ENCODE measurements at places on chromosomes 12 and 14. TPM values are rescaled to one million over a fixed set of nuclear protein-coding genes. Genes with fewer than 3 reads are reported as not detected.

- no peak overlapping the region for H3K4me3 ChIP-seq
- H3K27me3 ChIP-seq = no peaks in the 10 kb centered on the region
- no peaks in the 10 kb centered on the region for H3K36me3 ChIP-seq
- DNase-seq = no peak
- no peak overlapping the region for H3K27ac ChIP-seq
Measured at GRCh38 chr12:105724641-105725040, 394.1 kb downstream of the C12orf75 start.

DNA sequence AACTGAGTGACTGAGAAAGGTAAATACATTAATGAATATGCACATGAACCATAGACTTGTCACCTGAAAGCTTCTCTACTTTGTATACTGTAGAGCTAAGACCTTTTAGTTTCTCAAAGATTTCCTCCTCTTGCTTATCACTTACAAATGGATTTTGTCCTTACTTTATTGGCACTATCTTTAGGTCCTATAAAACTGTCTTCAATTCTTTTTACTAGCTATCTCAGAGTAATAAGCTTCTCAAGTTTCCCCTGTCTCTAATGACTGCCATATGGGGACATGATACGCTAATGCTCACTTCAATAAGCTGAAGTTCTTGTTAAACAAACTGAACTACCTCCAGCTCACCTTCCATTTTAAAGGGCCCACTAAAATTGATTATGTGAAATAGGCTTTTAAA lies 468.2 kb upstream of the CCDC196 start:
- no peak for DNase-seq
- no peak overlapping the region for H3K4me3 ChIP-seq
- H3K27me3 ChIP-seq = no peaks in the 10 kb centered on the region
- H3K27ac ChIP-seq = no peak overlapping the region

DNA sequence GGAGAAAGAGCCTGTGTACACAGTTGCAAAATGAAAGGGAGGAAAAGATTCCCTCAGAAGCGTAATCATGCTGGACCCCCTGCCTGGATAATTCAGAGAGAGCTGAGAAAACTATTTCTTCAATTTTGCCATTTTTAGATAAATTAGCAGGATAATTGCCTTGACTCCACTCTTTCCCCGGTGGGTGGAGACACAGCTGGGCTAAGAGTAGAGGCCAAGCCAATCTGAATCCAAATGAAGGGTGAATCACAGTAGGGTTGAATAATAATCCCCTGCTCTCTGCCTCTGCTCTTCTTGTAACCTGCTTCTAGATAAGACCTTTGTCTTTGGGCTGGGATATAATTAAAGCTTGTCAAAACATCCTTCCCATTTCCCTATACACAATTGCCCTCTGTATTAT lies 150.1 kb downstream of the CAPZA3 start:
- peaks cover 15% of the 10 kb centered on the region for H3K36me3 ChIP-seq
- peak overlapping the region; percentile 53 for H3K27ac ChIP-seq
- DNase-seq = no peak
- H3K4me1 ChIP-seq = peaks cover 12% of the 10 kb centered on the region

GRCh38 chr12:56374726-56375597 lies 12.3 kb upstream of the APOF start:
- H3K36me3 ChIP-seq = no peaks in the 10 kb centered on the region
- no peak overlapping the region for H3K27ac ChIP-seq
- H3K4me1 ChIP-seq = no peaks in the 10 kb centered on the region
- no peak overlapping the region for H3K4me3 ChIP-seq
- DNase-seq = no peak
- no peaks in the 10 kb centered on the region for H3K27me3 ChIP-seq

DNA sequence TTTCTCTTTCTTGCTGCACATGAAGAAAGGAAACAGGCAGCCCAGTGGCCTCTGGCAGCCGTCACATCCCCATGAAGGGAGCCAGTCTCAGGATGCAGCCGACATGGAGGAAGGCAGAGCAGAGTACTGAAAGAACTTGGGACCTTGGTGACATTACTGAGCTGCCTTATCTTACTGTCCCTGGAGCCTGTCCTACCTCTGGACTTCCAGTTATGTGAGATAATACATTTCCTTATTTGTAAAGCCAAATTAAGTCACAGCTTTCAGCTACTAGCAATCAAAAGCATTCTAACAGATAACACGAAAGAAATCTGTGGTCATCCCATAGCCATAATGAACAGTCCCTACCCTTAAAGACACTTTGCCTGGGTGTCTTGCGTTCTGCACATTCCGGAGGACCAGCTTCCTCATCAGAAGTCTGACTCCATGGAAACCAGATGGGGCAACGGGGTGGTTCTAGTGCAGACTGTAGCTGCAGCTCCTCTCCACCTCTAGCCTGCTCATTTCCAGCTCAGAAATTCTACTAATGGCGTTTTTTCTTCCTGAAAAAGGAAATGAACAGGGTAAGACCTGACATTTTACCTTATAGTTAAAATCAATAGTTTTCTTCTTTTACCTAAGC lies 7.8 kb upstream of the EGLN3 start:
- H3K27ac ChIP-seq = no peak overlapping the region
- H3K4me1 ChIP-seq = no peaks in the 10 kb centered on the region
- no peak overlapping the region for H3K4me3 ChIP-seq
- H3K36me3 ChIP-seq = no peaks in the 10 kb centered on the region
- DNase-seq = no peak

- no peak for DNase-seq
- no peak overlapping the region for H3K4me3 ChIP-seq
- H3K27me3 ChIP-seq = no peaks in the 10 kb centered on the region
- peaks cover 9% of the 10 kb centered on the region for H3K36me3 ChIP-seq
Measured at GRCh38 chr12:128664501-128664900, 159.3 kb downstream of the SLC15A4 start.

- H3K4me3 ChIP-seq = no peak overlapping the region
- H3K27me3 ChIP-seq = no peaks in the 10 kb centered on the region
- no peak overlapping the region for H3K27ac ChIP-seq
- H3K4me1 ChIP-seq = peaks cover 3% of the 10 kb centered on the region
Measured at GRCh38 chr12:12247584-12247983, 19.3 kb downstream of the LRP6 start.

- H3K27me3 ChIP-seq = no peaks in the 10 kb centered on the region
- peaks cover 13% of the 10 kb centered on the region for H3K4me1 ChIP-seq
- H3K27ac ChIP-seq = no peak overlapping the region
Measured at GRCh38 chr12:18068355-18068754, 21.6 kb downstream of the RERGL start.

DNA sequence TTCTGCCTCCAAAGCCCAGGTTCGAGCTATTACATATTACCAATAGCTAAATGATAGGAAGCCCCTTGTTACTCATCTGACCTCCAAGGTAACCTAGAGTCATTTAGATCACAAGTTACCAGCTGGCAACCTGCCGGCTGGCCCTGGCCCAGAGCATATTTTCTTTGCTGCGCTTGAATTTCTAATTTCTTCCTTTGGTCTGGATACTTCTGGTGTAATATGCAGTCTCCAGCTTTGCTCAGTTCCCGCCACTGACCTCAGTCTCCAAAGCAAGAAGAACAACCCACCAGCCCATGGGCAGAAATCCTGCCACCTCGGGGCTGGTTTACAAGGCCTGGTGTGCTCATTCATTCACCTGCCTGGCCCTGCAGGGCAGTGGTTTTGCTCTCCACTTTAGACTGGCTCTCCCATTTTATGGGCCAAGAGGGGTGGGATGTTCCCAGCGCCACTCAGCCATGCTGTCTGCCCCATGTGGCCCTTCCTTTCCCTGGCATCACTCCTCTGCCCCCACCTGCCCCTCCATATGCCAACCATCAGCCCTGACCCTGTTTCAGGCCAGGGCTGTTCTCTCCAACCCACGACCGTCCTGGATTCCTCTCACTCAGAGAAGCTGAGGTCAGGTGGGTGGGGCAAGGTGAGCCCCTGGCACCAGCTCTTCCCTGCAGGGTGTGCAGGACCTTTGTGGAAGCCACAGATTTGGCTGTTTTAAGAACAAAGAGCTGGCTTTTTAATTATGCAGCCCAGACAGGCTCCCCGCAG lies 76.0 kb downstream of the PRIMA1 start:
- no peak overlapping the region for H3K27ac ChIP-seq
- no peak for DNase-seq
- peaks cover 5% of the 10 kb centered on the region for H3K36me3 ChIP-seq

GRCh38 chr14:65239143-65239937 lies 137.0 kb upstream of the MAX start:
- H3K36me3 ChIP-seq = no peaks in the 10 kb centered on the region
- no peak for DNase-seq
- H3K27me3 ChIP-seq = peaks cover 2% of the 10 kb centered on the region
- peaks cover 6% of the 10 kb centered on the region for H3K4me1 ChIP-seq

- no peaks in the 10 kb centered on the region for H3K36me3 ChIP-seq
- peak overlapping the region; percentile 52 for H3K4me3 ChIP-seq
- peak; percentile 60 for DNase-seq
- H3K27ac ChIP-seq = no peak overlapping the region
- peaks cover 2% of the 10 kb centered on the region for H3K4me1 ChIP-seq
Measured at GRCh38 chr14:104724981-104725771, 1.1 kb downstream of the ADSS1 start.

- peaks cover 2% of the 10 kb centered on the region for H3K4me1 ChIP-seq
- H3K27me3 ChIP-seq = no peaks in the 10 kb centered on the region
- DNase-seq = no peak
- H3K36me3 ChIP-seq = no peaks in the 10 kb centered on the region
- H3K27ac ChIP-seq = no peak overlapping the region
- H3K4me3 ChIP-seq = no peak overlapping the region
Measured at GRCh38 chr14:64960762-64961276, 11.3 kb downstream of the RAB15 start.

GRCh38 chr12:126770188-126770587 lies 1496.8 kb upstream of the TMEM132C start:
- no peak for DNase-seq
- peaks cover 5% of the 10 kb centered on the region for H3K36me3 ChIP-seq
- H3K27me3 ChIP-seq = peaks cover 3% of the 10 kb centered on the region
- H3K4me3 ChIP-seq = no peak overlapping the region
- no peak overlapping the region for H3K27ac ChIP-seq
- no peaks in the 10 kb centered on the region for H3K4me1 ChIP-seq

GRCh38 chr12:122452701-122453285 lies 30.3 kb upstream of the CLIP1 start:
- H3K27me3 ChIP-seq = no peaks in the 10 kb centered on the region
- no peak for DNase-seq
- no peak overlapping the region for H3K4me3 ChIP-seq

- H3K4me3 ChIP-seq = no peak overlapping the region
- no peak overlapping the region for H3K27ac ChIP-seq
- H3K4me1 ChIP-seq = peaks cover 6% of the 10 kb centered on the region
- no peaks in the 10 kb centered on the region for H3K36me3 ChIP-seq
Measured at GRCh38 chr12:80710727-80711449, 3.5 kb downstream of the MYF6 start.

- no peaks in the 10 kb centered on the region for H3K27me3 ChIP-seq
- no peak overlapping the region for H3K27ac ChIP-seq
- no peaks in the 10 kb centered on the region for H3K36me3 ChIP-seq
Measured at GRCh38 chr14:71482671-71483070, 449.6 kb upstream of the RGS6 start.

GRCh38 chr12:116382686-116383530 lies 105.4 kb upstream of the MED13L start:
- H3K27me3 ChIP-seq = peaks cover 10% of the 10 kb centered on the region
- peaks cover 2% of the 10 kb centered on the region for H3K4me1 ChIP-seq
- no peaks in the 10 kb centered on the region for H3K36me3 ChIP-seq
- H3K4me3 ChIP-seq = no peak overlapping the region

- no peaks in the 10 kb centered on the region for H3K36me3 ChIP-seq
- no peak for DNase-seq
- no peak overlapping the region for H3K27ac ChIP-seq
- H3K27me3 ChIP-seq = no peaks in the 10 kb centered on the region
Measured at GRCh38 chr12:100442403-100442802, 31.3 kb upstream of the NR1H4 start.

DNA sequence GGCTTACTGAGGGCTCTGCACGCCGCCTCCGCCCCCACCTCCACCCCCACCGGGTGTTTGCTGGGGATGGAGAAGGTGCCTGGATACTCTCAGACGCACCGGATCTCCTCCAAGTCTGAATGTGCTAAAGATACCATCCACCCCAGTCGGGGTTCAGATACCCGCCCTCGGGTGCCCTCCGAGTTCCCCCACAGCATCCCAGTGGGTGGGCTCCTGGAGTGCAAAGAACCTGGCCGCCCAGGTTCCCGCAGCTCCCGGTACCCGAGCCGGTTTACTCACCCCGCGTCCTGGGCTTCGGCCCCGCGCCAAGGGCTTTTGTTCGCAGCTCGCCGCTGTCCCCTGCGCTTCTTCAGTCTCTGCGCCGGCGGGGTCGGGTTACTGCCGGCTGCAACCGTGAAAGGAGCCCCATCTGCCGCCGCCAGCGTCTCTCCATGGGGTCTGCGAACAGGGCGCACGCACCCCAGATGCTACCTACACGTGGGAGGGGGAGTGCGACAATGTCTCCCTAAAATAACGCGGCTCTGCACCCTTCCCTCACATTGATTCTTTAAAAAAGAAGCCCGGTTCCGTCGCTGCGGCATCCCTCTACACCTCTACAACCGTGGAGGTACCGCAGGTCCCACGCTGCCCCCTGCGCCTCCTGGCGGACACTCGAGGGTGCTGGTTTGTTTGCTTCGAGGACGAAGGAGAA lies at the start of gene CCDC177:
CCDC177 (minus strand) TSS at position 609 of the 691 bp plus-strand sequence. CDS start 1,249 bp downstream, outside the sequence.
- peaks cover 14% of the 10 kb centered on the region for H3K27me3 ChIP-seq
- peaks cover 14% of the 10 kb centered on the region for H3K36me3 ChIP-seq
- peaks cover 13% of the 10 kb centered on the region for H3K4me1 ChIP-seq
- H3K4me3 ChIP-seq = peak within 1 kb of the TSS; percentile 96

GRCh38 chr12:113247123-113248050 lies 26.1 kb downstream of the TPCN1 start:
- peaks cover 13% of the 10 kb centered on the region for H3K27me3 ChIP-seq
- no peaks in the 10 kb centered on the region for H3K36me3 ChIP-seq
- H3K27ac ChIP-seq = no peak overlapping the region
- no peak for DNase-seq

- H3K27me3 ChIP-seq = peaks cover 4% of the 10 kb centered on the region
- peak; percentile 32 for DNase-seq
- H3K27ac ChIP-seq = peak overlapping the region; percentile 73
- H3K4me3 ChIP-seq = peak overlapping the region; percentile 47
Measured at GRCh38 chr12:93894391-93895088, 217.4 kb downstream of the CRADD start.

- H3K4me3 ChIP-seq = peak overlapping the region; percentile 54
- H3K27me3 ChIP-seq = peaks cover 9% of the 10 kb centered on the region
- no peak overlapping the region for H3K27ac ChIP-seq
- H3K36me3 ChIP-seq = no peaks in the 10 kb centered on the region
Measured at GRCh38 chr12:11652351-11653040, 3.0 kb downstream of the ETV6 start.

GRCh38 chr12:578748-579419 lies 84.4 kb downstream of the NINJ2 start:
- peaks cover 4% of the 10 kb centered on the region for H3K27me3 ChIP-seq
- H3K4me1 ChIP-seq = peaks cover 45% of the 10 kb centered on the region
- DNase-seq = no peak
- H3K27ac ChIP-seq = no peak overlapping the region
- H3K4me3 ChIP-seq = no peak overlapping the region

GRCh38 chr14:37482428-37482827 lies 112.6 kb downstream of the FOXA1 start:
- no peak overlapping the region for H3K4me3 ChIP-seq
- no peaks in the 10 kb centered on the region for H3K27me3 ChIP-seq

Gene INSM2
- 21.7 TPM for total RNA-seq

Gene DDX24
- total RNA-seq = 257 TPM

Gene TMBIM4
- total RNA-seq = 26.6 TPM

Gene TAS2R50
- 1.3 TPM for total RNA-seq

Gene MYBPC1
- not detected for total RNA-seq

Gene SLC4A8
- total RNA-seq = 80.0 TPM
